ENCODE measurements at places on chromosomes 13 and 19.

- DNase-seq: no peak
Measured at GRCh38 chr19:7006135-7006704, 15.0 kb downstream of the MBD3L2B start.

DNA sequence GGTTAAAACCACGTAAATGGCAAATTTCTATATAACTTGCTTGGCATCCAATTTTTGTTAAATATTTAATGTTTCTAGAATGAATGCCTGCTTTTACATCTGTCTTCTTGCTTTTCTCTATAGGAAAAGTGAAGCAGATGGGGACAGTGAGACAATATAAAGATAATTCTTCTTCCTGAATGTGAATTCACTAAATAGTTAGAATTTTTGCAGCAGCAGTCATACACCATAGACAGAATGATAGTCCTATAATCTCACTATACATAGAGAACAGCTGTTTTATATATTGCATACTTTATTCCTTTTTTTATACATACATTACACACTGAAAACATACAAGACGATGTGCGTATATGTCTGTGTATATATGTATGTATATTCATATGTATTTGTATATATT, 1127.3 kb downstream of the PCDH9 start:
- no peak for DNase-seq

- DNase-seq: no peak
Measured at GRCh38 chr13:25753976-25754375, 297.8 kb downstream of the SHISA2 start.

DNA sequence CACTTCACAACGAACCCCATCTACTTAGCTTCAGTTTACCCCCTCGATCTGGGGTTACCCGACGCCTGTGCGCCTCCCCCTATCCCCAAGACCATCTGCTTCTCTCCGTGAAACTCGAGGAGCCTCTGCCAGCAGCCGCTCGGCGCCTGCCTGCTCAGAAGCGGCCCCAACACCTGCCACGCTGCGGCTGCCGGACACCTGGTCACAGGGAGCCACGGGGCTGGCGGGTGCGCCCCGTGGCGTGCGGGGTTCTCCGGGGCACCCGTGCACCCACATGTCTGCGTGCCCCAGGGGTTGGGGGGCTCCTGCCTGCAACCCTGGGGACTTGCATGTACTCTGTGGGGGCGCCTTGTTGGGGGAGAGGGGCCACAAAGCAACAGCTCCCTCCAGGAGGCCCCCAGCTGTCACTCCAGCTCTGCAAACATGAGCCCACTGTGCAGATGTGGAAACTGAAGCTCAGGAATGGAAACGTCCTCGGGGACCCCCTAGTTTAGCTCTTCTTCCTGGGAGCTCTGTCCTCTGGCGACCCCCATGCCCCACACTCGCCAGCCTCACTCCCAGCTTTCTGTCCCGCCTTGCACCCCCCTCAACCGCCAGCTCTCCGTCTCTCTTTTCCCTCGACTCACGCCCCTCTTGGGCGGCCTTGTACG, 7.0 kb upstream of the SEMA6B start:
- DNase-seq: peak; percentile 62

- DNase-seq: no peak
Measured at GRCh38 chr19:38922482-38922881, 8.1 kb downstream of the SARS2 start.
